ENCODE measurements at places on chromosomes 4 and X.

GRCh38 chr4:70746179-70746839 is 24.5 kb downstream of the RUFY3 start:
- DNase-seq: no peak

DNA sequence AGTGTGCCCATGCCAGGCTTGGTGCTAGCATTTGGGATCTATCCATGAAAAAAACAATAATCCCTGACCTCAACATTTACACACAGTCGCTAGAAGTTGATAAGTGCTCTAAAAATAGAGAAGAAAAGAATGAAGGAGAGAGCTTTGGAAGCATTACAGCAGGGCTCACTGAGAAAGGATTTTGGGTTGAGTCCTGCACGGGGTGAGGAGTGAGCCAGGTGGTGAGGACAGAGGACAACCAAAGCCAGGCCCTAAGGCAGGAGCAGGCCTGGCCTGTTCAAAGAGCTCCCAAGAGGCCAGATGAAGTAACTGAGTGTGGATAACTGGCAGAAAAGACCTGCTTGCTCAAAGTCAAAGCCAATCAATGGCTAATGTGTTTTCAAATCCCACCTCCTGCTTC is 20.7 kb upstream of the PROM1 start:
- no peak for DNase-seq

DNA sequence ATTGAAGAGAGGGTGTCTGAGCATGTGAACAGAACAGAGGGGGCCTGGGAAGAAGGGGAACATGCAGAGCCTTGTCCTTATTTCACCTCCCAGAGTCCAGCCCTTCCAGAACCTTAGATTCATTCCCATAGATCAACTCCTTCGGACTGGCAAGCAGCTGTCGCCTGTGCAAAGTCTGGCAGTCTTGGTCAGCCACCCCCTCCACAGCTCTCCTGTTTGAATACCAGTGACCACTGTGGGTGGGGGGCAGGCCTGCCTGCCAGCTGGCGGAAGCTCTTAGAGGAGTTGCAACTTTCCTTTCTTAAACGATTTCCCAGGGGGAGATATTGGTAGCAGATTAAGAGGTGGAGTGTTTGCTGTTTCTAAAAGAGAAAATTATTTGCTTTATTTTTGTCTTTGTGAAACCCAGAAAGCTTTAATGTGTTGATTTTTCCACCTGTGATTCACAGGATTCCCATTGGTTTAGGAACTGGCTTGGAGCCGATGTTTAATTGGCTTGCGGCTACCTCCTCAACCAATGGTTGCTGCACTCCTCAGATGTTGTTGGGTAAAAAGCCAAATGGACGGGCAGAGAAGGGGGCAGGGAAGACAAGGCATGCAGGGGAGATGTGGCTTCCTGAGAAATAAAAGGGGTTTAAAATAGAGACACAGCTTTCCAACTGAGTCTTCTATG is 62.2 kb upstream of the PRPS1 start:
- DNase-seq: peak; percentile 67

DNA sequence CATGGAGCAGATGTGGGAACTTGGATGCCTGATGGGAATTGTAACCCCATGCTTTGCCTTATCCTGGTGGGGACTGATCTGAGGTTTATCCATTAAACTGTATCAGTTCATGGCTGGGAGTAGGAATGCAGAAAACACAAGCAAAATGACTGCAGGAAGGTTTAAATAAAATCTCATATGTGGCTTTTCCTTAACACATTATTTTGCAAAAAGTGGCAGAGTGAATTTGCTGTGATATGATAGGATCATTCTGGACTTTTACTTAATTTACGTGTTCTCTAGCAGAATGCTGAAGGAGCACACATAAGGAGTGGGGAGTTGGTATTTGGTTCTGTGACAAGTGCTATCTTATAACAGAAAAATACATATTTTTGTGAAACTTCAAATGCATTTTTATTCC is 34.8 kb downstream of the REPS2 start:
- no peak for DNase-seq

GRCh38 chrX:63475200-63475599 is 124.1 kb upstream of the SPIN4 start:
- DNase-seq: no peak

GRCh38 chrX:28590396-28590795 is 3.1 kb downstream of the IL1RAPL1 start:
- no peak for DNase-seq

DNA sequence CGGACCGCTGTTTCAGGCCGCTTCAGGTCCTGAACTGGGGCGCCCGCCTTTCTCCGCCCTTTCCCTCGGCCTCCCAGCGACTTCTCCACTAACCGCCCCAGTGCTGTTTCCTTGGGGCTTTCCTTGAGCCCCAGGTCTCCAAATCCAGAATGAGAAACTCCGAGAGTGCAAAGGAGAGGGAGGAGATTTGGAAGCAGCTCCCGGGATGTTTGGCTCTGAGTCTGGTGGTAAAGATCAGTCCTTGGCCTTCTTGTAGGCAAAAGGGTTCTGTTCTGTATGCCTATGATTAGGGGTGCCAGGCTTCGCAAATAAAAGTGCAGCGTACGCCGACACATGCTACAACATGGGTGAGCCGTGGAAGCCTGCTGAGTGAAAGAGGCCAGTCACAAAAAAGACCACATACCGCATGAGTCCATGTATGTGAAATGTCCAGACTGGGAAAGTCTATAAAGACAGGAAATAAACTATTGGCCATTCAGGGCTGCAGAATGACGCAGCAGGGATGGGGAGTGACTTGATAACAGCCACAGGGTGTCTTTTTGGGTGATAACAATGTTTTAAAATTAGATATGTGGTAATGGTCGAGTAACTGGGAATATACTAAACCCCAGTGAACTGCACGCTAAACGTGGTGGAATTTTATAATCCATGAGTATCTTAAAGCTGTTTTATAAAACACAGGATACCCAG is 99.8 kb downstream of the TRAPPC11 start:
- no peak for DNase-seq

- no peak for DNase-seq
Measured at GRCh38 chr4:101127176-101127790, 220.0 kb downstream of the PPP3CA start.

DNA sequence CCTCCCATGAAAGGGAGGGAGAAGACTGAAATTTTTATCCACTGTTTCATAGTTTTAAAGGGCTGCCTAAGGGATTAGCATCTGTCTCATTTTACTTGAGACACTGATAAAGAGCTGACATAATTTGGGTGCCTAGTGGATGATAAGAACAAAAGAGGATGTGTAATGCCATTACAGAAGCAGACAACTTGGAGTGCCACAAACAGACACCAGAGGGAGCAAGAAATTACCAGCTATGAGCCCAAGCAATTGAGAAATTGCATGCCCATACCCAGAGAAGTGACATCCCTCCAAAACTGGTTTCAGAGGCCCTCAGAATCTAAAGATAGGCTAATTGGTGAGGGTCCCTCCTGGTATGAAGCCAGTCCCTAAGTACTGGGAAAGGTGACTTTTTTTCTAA is 38.5 kb upstream of the POU3F4 start:
- no peak for DNase-seq

DNA sequence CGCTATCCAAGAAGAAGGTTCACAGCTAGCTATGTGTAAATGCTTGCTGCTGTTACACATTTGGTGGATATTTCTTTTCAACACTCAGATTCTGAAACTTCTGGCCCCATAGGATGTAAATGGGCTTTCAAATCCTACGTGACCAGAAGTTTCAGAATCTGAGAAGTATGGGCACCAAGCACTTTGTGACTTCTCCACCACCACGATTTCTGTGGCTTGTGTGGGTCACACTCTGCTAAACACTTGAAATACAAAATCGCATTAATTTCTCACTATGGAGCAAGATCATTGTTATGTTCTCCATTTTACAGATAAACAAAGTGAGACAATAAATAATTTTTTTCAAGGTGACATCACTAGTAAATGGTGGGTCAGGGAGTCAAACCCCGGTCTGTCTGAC is 259.4 kb upstream of the JADE1 start:
- DNase-seq: no peak

DNA sequence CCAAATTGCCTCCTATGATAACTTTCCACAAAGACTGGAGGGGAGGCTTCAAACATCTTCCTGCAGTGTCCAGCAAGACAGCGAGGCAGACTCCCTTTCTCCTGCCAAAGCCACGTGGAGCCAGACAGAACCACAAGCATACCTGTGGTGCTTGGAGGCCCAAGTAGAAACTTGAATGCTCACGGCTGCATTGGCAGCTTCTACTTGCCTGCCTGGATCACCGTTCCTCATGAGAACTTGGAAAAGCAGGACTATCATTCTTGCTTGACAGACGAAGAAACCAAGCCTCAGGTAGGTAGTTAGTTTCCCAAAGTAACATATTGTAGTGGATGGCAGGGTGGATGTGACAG is 216.3 kb upstream of the SFRP2 start:
- DNase-seq: no peak

DNA sequence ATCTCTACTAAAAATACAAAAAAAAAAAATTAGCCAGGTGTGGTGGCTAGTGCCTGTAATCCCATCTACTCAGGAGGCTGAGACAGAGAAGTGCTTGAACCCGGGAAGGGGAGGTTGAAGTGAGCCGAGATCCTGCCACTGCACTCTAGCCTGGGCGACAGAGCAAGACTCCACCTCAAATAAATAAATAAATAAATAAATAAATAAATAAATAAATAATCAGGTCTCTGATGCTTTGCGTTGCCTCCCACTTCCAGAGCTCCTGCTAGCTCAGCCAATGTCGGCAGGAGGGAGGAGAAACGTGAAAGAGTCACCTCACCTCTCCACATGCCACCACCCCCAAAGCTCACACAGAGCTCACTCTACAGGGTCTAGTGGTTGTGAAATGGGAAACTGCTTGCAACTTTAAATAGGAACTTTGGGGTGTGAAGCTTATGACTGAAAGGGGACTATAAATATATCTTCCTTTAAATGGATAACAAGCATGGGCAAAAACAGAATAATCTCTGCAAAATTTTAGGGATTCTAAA is 7.9 kb downstream of the SMIM31 start:
- DNase-seq: no peak

DNA sequence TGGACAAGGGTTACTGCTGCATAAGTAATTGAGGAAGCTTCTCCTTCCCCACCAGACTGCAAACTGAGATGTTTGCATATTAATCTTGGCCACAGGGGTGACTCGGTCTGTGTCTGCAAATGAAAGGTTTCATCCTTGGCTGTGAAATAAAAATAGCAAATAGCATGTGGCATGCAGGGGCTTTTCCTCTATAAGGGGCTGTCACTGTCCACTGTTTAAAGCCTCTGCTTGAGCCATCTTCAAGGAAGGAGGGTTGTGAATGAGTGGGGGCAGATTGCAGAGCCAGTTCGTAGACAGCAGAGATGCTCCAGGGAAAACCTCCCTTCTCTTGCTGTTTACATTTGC is 33.3 kb downstream of the TMSB4X start:
- no peak for DNase-seq

GRCh38 chr4:164943192-164943591 is 34.3 kb downstream of the TRIM61 start:
- DNase-seq: no peak
